Psoas muscle (tissue), 8 donors: ENCODE measurements at places on chromosomes 16 and 17. TPM values are rescaled to one million over a fixed set of nuclear protein-coding genes. Genes with fewer than 3 reads are reported as not detected.

Gene MYH8
- 8.3 TPM for total RNA-seq

Gene P2RX5
- 76.7 TPM for total RNA-seq

Gene PYY
- total RNA-seq, result not detected

- DNase-seq, result no peak
Observed at GRCh38 chr17:44989552-44990138, 21.5 kb upstream of the C1QL1 start.

Gene ADAP2
- total RNA-seq, result 3.5 TPM

DNA sequence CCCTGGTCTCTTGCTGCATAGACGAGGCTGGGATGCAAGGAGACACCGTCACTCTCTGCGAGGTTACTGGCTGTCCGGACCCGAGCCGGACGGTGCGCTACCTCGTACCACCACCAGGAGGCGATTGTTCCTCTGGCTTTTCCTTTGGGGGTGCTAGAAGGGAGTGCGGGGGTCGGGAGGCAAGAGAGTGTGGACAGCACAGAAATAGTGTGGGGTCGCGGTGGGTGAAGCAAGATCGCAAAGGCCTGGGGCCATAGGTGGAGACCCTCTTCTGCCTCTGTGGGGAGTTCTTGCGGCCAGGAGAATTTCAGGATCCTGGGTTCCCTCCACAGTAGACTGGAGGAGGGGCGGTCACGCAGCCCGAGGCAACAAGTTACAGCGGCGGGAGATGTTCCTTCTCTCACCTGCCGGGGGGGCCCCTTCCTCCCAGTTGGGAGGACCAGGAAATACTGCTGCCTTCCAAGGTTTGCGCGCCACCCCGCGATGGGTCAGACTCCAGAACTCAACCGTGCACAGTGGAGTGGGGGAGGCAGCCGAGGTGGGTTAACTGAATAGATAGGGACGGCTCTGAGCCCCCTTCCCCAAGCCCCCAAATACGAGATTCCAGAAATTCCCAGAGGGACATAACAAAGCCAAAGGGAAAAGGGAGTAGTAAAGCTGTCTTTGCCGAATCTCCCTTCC lies 6.9 kb downstream of the PHOSPHO1 start:
- DNase-seq, result peak; percentile 75

GRCh38 chr16:81676066-81676882 lies 102.8 kb upstream of the PLCG2 start:
- no peak for DNase-seq

Gene CTDNEP1
- 217 TPM for total RNA-seq

DNA sequence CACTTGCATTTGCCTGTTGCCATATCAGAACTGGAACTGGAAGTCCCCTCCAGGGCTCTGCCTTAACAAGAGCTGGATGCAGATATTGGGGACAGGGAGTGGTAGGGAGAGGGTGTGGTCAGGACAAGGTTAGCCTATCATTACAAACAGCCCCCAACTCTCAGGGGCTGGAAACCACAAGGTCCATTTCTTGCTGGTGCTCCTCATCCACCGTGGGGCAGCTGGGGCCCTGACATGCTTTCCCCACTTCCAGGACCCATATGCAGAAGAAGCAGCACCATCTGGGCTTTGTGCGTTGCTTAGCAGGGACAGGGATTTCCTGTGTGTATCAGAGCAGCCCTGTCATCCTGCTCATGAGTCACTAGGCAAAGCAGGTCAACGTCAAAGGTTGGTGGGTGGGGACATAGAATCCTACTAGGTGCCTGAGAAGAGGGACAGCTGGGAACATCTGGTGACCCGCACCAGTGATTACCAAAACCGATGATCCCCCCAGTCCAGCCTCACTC lies 26.9 kb downstream of the RGS9 start:
- DNase-seq, result no peak

DNA sequence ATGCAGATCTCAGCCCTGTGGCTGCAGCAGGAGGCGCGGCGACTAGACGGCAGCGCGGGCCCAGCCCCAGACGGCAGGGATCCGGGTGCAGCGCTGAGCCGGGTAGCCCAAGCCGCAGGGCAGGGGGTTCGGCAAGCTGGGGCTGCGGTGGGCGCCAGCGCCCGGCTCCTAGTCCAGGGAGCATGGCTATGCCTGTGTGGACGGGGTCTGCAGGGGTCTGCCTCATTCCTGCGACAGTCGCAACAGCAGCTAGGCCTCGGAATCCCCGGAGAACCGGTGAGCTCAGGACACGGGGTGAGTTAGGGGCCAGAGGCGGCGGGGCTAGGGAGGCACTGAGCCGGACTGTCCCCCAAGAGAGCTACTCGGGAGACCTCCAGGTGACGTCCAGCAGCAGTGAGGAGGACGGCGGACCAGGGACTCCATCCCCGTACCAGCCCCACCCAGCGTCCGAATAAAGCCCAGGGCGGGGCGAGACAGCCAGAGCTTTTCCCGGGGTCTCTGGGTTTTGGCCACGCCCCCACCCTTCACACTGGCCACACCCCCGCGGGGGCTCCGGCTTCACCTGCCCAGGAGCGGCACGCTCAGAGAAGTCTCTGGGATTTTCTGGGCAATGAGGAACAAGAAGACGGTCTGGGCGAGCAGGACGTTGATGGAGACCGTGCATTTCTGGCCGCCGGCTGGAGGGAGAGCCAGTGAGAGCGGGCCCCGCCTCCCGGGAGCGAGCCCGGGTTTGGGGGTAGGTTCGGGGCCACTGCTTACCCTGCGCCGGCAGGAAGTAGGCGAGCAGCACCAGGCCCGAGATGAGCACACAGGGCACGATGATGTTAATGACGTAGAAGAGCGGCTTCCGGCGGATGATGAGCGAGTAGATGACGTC lies 1.1 kb downstream of the C17orf107 start:
- DNase-seq, result no peak

Gene TMEM92
- not detected for total RNA-seq

GRCh38 chr17:1746975-1747543 lies 4.4 kb downstream of the SERPINF2 start:
- DNase-seq, result no peak

DNA sequence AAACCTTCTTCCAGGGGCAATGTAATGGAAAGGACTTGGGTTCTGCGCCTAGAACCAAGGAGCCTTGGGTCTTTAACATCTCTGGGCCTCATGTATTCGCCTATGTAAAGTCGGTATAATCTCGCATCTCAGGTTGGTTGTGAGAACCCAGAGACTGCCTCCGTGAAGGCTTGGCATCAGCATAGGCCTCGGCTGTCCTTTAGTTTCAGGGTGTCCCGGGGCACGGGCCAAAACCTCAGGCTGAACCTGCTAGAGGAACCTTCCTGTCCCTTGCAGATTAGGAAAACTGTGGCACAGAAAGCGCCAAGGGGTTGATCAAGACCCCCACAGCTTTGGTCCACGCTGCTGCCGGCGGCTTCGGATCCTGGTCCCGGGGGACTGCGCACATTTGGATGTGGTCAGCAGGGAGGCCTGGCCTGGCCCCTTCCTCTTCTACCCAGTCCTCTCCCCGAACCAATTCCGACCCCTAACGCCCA lies 772 bp upstream of the PHAF1 start:
- no peak for DNase-seq

DNA sequence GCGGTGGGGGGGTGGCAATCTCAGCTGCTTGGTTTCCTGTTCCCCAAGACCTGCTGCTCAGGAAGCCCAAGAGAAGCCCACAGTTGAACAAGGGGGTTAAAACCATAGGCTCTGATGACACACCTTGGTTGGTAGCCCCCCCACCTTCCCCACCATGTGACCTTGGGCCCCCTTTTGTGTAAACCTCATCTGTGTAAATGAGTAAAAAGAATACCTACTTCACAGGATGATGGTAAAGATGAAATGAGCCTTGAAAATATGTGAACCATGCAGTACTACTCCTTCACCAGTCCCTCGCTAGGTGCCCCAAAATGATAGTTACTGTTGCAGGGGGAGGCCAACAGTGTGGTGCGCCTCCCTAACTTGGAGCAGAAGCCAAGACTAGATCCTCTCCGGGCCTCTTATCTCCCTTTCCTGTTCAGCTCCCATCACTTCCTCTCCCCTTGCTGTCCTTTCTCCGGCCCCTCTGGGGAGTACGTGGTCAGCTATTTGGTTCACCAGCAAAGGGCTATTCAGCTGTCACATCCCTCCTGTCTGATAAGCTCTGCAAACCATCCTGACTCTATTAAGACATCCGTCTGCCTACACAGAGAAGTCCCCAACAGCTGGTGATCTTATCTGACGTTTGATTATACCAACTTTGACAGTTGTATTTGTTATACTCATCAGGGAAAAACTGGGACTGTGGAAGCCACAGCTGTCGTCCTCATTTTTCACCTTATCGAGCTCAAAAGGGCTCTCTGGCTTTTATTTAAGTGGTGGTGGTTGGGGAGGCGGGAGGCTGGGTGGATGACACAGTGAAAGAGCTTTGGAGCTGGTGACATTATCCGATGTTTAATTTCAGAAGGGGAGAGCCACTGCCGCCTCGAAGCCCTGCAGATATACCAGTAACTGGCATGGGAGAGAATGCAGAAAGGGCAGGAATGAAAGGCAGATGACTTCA lies 19.9 kb downstream of the DCAKD start:
- no peak for DNase-seq

Gene PRKCB
- total RNA-seq, result 0.83 TPM

GRCh38 chr17:44628243-44629188 lies 27.8 kb upstream of the MEIOC start:
- DNase-seq, result peak; percentile 54

Gene PTX4
- 0.26 TPM for total RNA-seq

DNA sequence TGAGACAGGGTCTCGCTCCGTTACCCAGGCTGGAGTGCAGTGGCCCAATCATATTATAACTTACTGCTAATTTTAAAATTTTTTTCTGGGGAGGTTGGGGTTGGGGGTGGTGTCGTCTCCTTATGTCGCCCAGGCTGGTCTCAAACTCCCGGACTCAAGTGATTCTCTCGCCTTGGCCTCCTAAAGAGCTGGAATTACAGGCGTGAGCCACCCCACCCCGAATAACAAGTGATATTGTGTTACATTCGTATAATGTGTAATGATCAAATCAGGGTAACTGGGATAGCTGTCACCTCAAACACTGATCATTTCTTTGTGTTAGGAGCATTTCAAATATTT lies 16.2 kb upstream of the KPNA2 start:
- DNase-seq, result no peak

GRCh38 chr17:39659279-39660010 lies 5.7 kb upstream of the TCAP start:
- no peak for DNase-seq

Gene CACNG5
- total RNA-seq, result not detected

DNA sequence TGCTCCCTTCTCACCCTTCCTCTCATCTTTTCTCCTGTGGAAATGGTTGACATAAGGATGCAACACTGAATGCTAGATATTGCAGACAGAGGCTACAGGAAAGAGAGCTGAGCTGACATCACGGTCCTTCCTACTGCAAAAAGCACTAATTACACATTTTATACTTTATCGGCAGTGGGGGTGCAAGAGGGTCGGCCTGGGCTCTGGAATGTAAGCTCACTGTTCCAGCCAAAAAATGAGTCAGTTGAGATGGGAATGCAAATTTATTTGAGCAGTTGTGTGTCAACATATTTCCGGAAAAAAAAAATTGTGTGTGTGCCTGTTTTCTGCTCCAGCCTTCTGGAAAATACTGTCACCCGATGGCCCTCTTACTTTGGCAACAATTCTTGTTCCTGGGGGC lies 14.1 kb upstream of the MRTFB start:
- no peak for DNase-seq

- no peak for DNase-seq
Observed at GRCh38 chr17:27968206-27968732, 74.2 kb upstream of the NLK start.

Gene SAP30BP
- 51.6 TPM for total RNA-seq

DNA sequence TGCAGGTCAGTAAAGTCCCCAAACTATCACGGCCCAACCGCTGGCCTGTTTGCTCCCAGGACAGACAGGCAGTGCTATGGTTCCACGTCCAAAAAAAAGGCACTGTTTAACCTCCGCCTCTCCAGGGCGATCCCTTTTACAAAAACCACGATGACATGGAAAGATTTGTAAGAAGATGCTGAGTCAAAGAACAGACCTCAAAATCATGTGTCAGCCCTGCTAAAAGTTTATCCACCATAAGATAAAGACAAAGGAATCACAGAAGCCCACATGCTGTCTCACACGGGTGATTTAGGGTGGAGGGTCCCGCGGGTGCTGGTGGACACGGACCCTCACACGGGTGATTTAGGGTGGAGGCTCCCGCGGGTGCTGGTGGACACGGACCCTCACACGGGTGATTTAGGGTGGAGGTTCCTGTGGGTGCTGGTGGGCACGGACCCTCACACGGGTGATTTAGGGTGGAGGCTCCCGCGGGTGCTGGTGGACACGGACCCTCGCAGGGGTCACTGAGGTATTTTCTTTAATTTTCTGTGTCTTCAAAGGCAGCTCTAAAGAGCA lies 117.2 kb upstream of the METRNL start:
- DNase-seq, result no peak

- DNase-seq, result no peak
Observed at GRCh38 chr16:83762141-83762991, 45.4 kb upstream of the HSBP1 start.

DNA sequence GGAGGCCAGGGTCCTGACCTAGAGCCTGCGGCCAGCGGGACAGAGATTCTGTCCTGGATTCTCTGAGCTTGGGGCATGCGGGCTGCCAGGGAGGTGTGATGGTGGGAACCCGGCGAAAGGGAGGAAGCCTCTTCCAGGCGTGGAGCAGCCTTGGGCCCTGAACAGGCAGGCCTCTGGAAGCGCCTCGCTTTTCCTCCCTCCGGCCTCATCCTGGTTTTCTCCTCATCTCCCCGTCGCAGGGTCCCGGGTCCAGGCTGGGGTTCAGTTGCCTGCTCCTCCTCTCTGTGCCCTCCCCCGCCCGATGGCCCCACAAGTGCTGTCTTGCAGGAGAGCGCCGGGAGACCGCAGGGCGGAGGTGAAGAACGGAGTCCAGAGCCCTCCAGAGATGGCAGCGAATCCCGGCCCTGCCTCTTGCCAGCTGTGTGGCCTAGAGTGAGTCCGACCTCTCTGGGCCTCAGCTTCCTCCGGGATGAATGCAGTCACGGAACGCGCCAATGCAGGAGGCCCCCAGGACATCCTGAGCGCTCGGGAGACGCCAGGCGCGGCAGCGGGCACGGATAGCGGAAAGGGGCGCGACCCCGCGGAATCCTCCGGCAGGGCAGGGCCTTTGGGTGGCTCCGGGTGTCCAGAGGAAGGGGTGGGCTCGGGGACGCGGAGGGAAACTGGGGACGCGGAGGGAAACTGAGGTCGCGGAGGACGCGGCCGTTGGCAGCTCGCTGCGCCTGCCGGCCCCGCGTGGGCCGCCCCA lies 553 bp upstream of the RAB11FIP4 start:
- no peak for DNase-seq

GRCh38 chr17:67482764-67483163 lies 105.7 kb downstream of the PITPNC1 start:
- DNase-seq, result no peak

GRCh38 chr16:84460406-84461028 lies 43.9 kb downstream of the MEAK7 start:
- no peak for DNase-seq

Gene BEAN1
- total RNA-seq, result not detected

Gene NOG
- total RNA-seq, result 6.5 TPM

GRCh38 chr17:69300222-69300621 lies 26.7 kb downstream of the ABCA5 start:
- no peak for DNase-seq

- no peak for DNase-seq
Observed at GRCh38 chr16:9813665-9814064, 368.6 kb downstream of the GRIN2A start.
